ENCODE measurements at places on chromosomes 3 and 15. TPM values are rescaled to one million over a fixed set of nuclear protein-coding genes. Genes with fewer than 3 reads are reported as not detected.
A peak's percentile ranks its signal among the peaks of the same experiment; 100 is the strongest.

- no peak for DNase-seq
- no peak overlapping the region for H3K4me3 ChIP-seq
- peaks cover 36% of the 10 kb centered on the region for H3K27me3 ChIP-seq
- H3K4me1 ChIP-seq, result peaks cover 4% of the 10 kb centered on the region
Measured at GRCh38 chr15:60324706-60325438, 72.9 kb downstream of the ANXA2 start.

GRCh38 chr3:149085828-149086231, 503 bp downstream of the HLTF start:
- peak overlapping the region; percentile 97 for H3K4me3 ChIP-seq
- peaks cover 18% of the 10 kb centered on the region for H3K36me3 ChIP-seq
- H3K27ac ChIP-seq, result peak overlapping the region; percentile 97
- no peak for DNase-seq

- no peak overlapping the region for H3K4me3 ChIP-seq
- H3K36me3 ChIP-seq, result no peaks in the 10 kb centered on the region
- H3K27me3 ChIP-seq, result no peaks in the 10 kb centered on the region
- peaks cover 12% of the 10 kb centered on the region for H3K4me1 ChIP-seq
- H3K27ac ChIP-seq, result no peak overlapping the region
Measured at GRCh38 chr3:2771193-2771592, 339.0 kb downstream of the IL5RA start.

- peaks cover 3% of the 10 kb centered on the region for H3K36me3 ChIP-seq
- H3K27ac ChIP-seq, result no peak overlapping the region
- no peaks in the 10 kb centered on the region for H3K4me1 ChIP-seq
- no peak overlapping the region for H3K4me3 ChIP-seq
- no peaks in the 10 kb centered on the region for H3K27me3 ChIP-seq
Measured at GRCh38 chr3:69838217-69838616, 99.0 kb downstream of the MITF start.

Gene CCDC54
- not detected for total RNA-seq

Gene DNAJA4
- 4.6 TPM for total RNA-seq

GRCh38 chr3:14150491-14151230, 25.8 kb downstream of the TMEM43 start:
- no peak overlapping the region for H3K4me3 ChIP-seq
- H3K27ac ChIP-seq, result peak overlapping the region; percentile 47
- no peak for DNase-seq

Gene DNASE1L3
- not detected for total RNA-seq

DNA sequence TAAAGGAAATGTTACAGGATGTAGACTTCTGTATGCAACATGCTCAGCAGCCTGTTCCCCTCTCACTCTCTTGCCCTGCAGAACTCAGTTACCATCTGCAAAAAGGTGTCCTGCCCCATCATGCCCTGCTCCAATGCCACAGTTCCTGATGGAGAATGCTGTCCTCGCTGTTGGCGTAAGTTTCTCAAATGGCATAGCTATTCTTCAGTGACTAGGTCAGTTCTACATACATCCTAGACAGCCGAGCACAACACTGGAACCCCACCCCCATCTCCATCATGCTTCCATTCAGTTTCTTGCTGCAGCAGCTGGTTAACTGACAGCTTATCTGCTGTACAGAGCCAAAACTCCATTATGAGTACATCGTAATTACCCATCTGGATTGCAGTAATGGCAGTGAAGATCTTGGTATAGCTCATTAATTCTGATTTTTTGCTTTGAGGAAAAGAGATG, 4.5 kb downstream of the THBS1 start:
- H3K4me3 ChIP-seq, result no peak overlapping the region
- no peak for DNase-seq
- peaks cover 22% of the 10 kb centered on the region for H3K4me1 ChIP-seq
- H3K36me3 ChIP-seq, result peaks cover 9% of the 10 kb centered on the region

Gene TLE3
- 124 TPM for total RNA-seq

DNA sequence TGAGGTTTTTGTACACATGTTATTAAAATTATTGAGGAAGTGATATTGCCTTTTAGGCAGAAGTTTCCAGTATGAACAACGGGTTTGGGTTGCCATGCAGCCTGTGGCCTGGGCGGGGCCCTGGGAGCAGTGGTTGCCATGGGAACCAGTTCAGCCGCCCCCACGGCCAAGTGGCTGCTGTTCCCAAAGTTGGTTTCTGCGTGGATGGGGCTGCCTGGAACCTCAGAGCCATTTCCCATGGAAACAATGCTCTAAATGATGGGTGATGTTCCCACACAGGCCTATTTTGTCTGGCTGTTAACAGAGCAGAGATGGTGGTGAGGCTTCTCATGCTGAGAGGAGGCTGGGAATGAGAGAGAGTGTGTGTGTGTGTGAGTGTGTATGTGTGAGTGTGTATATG, 19.5 kb downstream of the MRAS start:
- no peak for DNase-seq
- H3K27me3 ChIP-seq, result no peaks in the 10 kb centered on the region
- peak overlapping the region; percentile 15 for H3K27ac ChIP-seq
- peaks cover 3% of the 10 kb centered on the region for H3K36me3 ChIP-seq
- H3K4me1 ChIP-seq, result peaks cover 2% of the 10 kb centered on the region

DNA sequence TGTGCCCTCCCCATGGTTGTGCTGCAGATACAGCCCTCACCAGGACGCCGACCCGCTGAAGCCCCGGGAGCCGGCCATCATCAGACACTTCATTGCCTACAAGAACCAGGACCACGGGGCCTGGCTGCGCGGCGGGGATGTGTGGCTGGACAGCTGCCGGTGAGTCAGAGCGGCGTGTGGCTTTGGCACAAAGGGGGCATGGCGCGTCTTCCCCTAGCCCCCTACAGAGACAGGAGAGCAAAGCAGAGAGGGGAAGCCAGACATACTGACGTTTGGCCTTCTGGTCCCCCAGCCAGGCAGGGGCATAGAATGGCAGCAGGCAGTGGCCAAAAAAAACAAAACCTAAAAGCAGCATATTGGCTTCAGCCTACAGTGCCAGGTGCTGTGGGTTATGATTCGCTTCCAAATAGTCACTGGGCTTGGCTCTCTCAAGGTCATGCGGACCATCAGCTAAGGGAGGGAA, 64.0 kb downstream of the MESD start:
- H3K4me3 ChIP-seq, result no peak overlapping the region
- no peak for DNase-seq
- H3K27ac ChIP-seq, result no peak overlapping the region
- peaks cover 7% of the 10 kb centered on the region for H3K4me1 ChIP-seq
- H3K27me3 ChIP-seq, result peaks cover 3% of the 10 kb centered on the region

Gene CYP11A1
- 2.0 TPM for total RNA-seq

Gene AMIGO3
- total RNA-seq, result not detected

GRCh38 chr15:39171944-39172368, 408.9 kb upstream of the THBS1 start:
- no peak overlapping the region for H3K4me3 ChIP-seq
- peaks cover 7% of the 10 kb centered on the region for H3K27me3 ChIP-seq
- no peaks in the 10 kb centered on the region for H3K36me3 ChIP-seq
- H3K27ac ChIP-seq, result peak overlapping the region; percentile 80
- DNase-seq, result no peak

DNA sequence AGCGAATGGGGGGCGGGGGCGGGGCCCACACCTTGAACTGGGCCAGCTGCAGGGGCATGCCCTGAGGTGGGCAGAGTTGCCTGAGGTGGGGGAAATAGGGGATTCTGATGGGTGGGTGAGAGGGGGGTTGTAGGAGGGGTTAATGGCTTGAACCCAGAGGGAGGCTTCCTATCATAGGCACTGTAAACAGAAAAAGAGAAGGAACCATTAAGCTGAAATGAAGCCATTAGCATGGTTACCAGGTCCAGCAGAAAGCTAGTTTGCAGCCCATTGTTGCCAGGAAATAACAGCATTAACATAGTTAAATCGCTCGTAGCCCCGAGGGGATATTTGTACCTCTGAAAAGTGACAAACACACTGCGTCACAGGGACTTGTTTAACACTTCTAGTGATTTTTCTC, 29.0 kb downstream of the ETV5 start:
- H3K4me3 ChIP-seq, result no peak overlapping the region
- no peak for DNase-seq
- no peaks in the 10 kb centered on the region for H3K27me3 ChIP-seq
- H3K27ac ChIP-seq, result no peak overlapping the region

GRCh38 chr15:38068626-38069391, 134.4 kb downstream of the TMCO5A start:
- no peaks in the 10 kb centered on the region for H3K27me3 ChIP-seq
- H3K36me3 ChIP-seq, result no peaks in the 10 kb centered on the region
- peaks cover 61% of the 10 kb centered on the region for H3K4me1 ChIP-seq
- peak overlapping the region; percentile 69 for H3K27ac ChIP-seq
- no peak for DNase-seq
- no peak overlapping the region for H3K4me3 ChIP-seq
